ENCODE measurements at places on chromosomes 4 and X.

GRCh38 chr4:111066887-111067286, 444.0 kb upstream of the PITX2 start:
- no peaks in the 10 kb centered on the region for H3K27me3 ChIP-seq
- H3K4me1 ChIP-seq: no peaks in the 10 kb centered on the region
- no peak for DNase-seq
- H3K4me3 ChIP-seq: no peak overlapping the region
- no peak overlapping the region for H3K27ac ChIP-seq

DNA sequence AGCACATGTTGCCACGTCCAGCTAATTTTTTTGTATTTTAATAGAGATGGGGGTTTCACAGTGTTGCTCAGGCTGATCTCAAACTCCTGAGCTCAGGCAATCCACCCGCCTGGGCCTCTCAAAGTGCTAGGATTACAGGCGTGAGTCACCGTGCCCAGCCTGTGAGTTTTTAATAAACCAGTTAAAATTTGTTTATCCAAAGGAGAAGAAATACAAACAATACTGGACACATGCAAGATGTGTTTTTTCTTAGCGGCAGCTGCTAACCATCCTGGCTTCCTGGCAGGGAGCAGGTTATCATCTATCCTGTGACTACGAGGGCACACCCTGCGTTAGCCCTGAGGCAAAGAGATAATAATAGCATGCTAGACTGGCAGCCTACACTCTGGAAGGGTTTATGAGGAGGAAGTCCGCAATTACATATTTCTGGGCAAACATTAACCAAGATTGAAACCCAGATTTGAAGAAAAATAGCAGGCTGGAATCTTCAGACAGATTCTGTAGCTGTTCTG, 191.4 kb downstream of the SPRY1 start:
- H3K27ac ChIP-seq: peak overlapping the region; percentile 50
- H3K36me3 ChIP-seq: no peaks in the 10 kb centered on the region
- H3K27me3 ChIP-seq: no peaks in the 10 kb centered on the region
- H3K4me1 ChIP-seq: peaks cover 12% of the 10 kb centered on the region

GRCh38 chr4:90226734-90227133, 99.5 kb downstream of the CCSER1 start:
- H3K4me1 ChIP-seq: no peaks in the 10 kb centered on the region
- H3K27me3 ChIP-seq: no peaks in the 10 kb centered on the region
- no peak overlapping the region for H3K27ac ChIP-seq
- H3K36me3 ChIP-seq: no peaks in the 10 kb centered on the region
- H3K4me3 ChIP-seq: no peak overlapping the region

DNA sequence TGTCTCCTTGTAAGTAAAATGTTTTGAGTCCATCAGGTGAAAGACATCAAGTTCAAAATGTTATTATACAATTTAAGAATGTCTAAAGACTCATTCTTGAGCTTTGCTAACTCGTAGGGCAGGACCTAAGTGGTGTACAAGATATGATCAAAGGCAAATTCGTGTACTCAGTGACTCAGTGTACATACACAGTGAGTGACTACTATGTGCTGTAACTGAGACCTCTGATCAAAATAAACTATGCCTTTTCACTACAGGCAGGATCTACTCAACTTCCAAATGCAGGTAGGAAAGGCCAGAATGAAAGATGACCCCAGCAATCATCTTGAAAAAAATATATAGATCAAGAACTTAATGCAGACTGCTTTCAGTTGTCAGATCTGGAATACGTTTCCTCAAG, 49.9 kb downstream of the ADGRG2 start:
- H3K36me3 ChIP-seq: no peaks in the 10 kb centered on the region
- no peaks in the 10 kb centered on the region for H3K27me3 ChIP-seq
- H3K27ac ChIP-seq: no peak overlapping the region
